ENCODE measurements at places on chromosomes 1 and 21. TPM values are rescaled to one million over a fixed set of nuclear protein-coding genes. Genes with fewer than 3 reads are reported as not detected.
A peak's percentile ranks its signal among the peaks of the same experiment; 100 is the strongest.

Gene RER1
- 145 TPM for total RNA-seq

Gene CA6
- not detected for total RNA-seq

Gene ADAM30
- total RNA-seq, result not detected

Gene SLC6A17
- total RNA-seq, result not detected

Gene GNAT2
- total RNA-seq, result 0.08 TPM

Gene NPHS2
- not detected for total RNA-seq

Gene BRINP3
- total RNA-seq, result not detected

Gene ADIPOR1
- total RNA-seq, result 127 TPM

Gene SELP
- not detected for total RNA-seq

Gene KIF26B
- 14.4 TPM for total RNA-seq

Gene GPX7
- 10.6 TPM for total RNA-seq

Gene MCOLN3
- 6.2 TPM for total RNA-seq

Gene CD1D
- total RNA-seq, result not detected

Gene CLCA4
- total RNA-seq, result not detected

GRCh38 chr1:52158218-52158617 lies 16.3 kb downstream of the ZFYVE9 start:
- no peak for DNase-seq

GRCh38 chr1:95236784-95237575 lies 3.0 kb downstream of the RWDD3 start:
- DNase-seq, result no peak

DNA sequence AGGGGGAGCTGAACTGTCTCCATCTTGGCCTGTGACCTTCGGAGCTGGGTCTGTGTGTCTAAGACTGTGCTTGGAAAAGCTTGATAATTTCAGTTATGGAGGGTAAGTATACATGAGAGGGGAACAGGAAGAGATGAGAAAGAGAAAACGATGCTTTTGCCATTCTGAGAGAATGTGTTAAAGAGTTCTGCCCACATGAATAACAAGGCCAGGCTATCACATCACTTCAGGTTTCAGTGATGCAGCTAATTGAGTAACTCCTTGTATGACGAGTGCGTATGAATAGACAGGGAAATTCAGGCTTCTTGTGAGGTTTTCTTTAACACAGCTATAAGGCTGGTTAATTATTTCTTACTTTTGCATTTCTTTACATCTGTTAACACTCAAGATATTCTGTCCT lies 81.0 kb downstream of the PLPPR5 start:
- DNase-seq, result no peak

DNA sequence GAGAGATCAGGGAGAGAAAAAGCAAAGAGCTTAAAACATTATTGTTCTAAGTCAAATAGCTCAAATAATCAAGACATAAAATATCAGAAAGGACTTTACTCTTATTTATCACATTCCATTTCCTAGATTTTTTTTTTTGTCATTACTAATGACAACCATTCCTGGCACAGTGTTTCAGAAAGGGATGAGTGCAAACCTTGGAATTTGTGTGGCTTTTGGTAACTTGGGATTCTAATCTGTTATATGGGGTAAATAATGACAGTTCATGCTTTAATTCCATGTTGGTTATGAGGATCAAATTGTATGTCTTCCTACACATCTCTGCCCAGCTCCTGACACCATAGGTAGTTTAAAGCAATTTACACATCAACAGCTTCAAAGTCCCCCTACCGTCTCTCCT lies 358.4 kb upstream of the ADGRL4 start:
- DNase-seq, result no peak

DNA sequence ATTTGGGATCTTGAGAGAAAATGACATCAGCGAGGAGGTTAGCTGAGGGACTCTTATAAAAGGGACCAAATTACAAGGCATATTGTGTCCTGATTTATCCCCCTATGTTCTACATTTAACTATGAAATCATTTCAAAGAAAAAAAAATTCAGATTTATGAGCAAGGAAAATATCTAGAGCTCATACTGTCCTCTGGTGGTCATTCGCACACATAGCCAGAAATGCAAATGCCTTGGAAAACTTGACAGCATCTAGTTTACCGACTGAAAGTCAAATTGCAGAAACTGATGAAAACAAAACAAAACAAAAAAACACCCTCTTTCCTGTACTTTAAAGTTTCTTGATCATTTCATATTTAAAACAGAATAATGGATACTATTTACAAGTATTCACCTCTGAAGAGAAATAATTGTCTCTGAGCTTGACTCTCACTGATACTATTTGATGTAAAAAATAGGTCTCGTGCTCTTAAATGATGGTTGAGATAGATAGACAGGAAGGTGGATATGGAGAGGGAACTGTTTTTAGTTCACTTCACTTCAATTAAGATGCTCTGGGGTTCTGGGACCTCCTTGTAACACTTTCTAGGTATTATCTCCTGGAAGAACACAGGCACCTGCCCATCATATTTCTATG lies 253.8 kb downstream of the PCP4 start:
- peak; percentile 69 for DNase-seq

DNA sequence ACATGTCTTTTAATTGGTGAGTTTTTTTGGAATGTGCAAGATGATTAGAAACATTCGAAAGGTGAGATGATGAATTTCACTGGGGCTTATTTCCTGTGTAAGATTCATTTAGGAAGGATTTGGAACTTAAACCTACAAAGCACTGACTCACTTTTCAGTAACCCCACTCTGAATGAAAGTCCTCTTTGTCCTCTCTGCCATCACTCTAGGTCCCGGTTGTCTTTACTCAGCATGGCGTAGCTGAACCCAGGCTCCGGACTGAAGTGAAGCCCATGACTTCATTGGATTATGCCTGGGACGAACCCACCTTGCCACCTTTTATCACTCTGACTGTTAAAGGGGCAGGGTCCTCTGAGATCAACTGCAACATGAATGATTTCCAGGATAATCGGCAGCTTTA lies 139.4 kb downstream of the VPS13D start:
- DNase-seq, result no peak

DNA sequence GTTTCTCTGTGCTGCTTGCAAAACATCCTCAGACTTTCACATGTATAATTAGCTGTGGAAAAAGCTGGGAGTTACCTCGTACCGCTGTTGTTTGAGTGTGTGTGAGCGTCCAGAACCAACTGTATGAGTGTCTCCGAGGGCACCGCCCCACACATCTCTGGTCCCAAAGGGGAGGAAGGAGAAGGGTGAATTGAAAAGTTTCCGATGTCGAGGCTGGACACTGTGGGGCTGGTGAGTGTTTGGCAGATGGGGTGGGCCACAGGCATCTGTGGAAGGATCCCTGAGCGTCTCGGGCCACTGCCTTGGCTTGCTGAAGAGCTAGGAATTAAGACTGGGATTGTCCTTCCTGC lies 1.2 kb downstream of the ATP2B4 start:
- DNase-seq, result peak; percentile 26

GRCh38 chr1:19815801-19816736 lies 986 bp upstream of the RNF186 start:
- DNase-seq, result peak; percentile 94

- no peak for DNase-seq
Observed at GRCh38 chr1:239772446-239772845, 319.2 kb upstream of the FMN2 start.

DNA sequence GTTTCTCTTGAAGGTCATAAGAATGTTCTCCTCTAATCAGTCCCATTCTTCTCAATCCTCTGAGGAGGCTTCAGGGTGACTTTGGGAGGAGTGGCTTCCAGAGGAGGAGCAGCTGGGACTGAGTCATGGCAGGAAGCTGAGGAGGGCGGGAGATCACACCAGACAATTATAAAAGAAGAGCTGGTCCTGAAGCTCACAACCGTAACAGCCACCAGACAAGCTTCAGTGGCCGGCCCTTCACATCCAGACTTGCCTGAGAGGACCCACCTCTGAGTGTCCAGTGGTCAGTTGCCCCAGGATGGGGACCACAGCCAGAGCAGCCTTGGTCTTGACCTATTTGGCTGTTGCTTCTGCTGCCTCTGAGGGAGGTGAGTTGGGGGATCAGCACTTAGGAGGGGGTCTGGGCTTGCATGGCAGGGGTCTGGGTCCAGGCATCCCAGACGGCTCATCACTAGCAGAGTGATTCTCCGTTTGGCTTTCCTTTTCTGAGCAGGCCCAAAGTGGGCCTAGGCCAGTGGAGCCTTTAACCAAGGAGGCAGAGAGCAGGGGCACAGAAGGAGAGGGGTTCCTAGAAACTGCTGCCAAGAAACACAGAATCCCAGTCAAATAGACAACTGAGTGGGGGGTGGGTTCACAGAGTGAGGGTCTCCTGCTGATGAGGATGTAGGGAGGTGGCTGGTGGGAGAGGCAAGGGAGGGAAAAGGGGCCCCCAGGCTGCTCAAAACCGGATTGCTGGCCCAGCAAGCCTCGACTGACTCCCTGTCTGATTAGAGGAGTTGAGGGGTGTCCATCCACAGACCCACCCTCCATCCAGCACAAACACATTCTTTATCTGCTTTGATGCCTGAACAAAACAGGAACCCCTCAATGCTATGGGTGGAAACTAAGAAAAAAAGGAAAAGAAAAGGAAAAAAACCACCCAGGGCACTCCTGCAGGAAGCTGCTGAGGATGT lies at the start of gene ECM1:
TSS of gene ECM1 (plus strand) at position 198 of the 953 bp plus-strand sequence. CDS start at position 299, 101 bp downstream.
- DNase-seq, result peak; percentile 51

- no peak for DNase-seq
Observed at GRCh38 chr1:111275780-111276433, 14.7 kb upstream of the CHIA start.

GRCh38 chr1:151327903-151328674 lies 873 bp upstream of the PI4KB start:
- DNase-seq, result no peak

- DNase-seq, result peak; percentile 2
Observed at GRCh38 chr1:200588698-200589097, 31.9 kb downstream of the KIF14 start.

GRCh38 chr1:200922406-200922805 lies 27.7 kb downstream of the INAVA start:
- DNase-seq, result no peak

DNA sequence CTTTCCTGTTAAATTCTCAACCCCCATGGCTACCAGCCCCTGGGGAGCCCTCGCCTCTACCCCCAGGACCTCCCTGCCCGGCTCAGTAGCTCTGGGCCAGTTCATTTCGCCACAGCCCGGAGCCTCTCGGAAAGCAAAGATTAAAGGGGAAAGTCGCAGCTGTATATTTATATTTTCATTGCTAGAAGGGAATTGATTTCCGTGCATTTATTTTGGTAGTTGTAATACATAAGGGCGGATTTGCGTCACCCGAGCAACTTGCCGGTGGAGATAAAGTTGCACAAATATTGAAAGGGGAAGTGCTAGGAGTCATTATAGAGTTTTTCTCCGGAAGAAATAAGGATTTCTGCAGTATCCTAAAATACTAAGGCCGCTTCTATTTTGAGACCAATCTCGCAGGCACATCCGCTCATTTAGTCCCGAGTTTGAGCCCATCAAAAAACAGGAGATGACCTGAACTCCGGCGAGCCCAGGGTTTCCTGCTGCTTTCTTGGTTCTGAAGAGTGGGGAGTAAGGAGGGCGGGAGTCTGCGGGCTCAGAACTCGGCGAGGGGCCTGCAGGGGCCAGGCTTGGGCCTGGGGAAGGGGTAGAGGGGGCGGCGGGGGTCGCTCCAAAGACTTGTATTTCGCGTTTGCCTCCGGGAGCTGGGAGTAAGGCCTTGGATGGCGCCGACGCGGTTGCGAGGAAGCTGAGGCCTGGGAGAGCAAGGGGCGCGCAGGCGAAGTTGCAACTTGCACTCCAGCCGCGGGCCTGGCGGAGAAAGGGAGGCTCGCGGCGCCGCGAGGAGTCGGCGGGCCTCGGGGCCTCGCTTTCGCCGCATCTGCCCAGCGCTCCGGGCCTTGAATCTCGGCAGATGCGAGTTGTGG lies 2.5 kb upstream of the HLX start:
- DNase-seq, result no peak

GRCh38 chr1:225428881-225429455 lies 1.1 kb upstream of the LBR start:
- DNase-seq, result no peak

- no peak for DNase-seq
Observed at GRCh38 chr1:54099061-54099610, 45.7 kb downstream of the TCEANC2 start.

DNA sequence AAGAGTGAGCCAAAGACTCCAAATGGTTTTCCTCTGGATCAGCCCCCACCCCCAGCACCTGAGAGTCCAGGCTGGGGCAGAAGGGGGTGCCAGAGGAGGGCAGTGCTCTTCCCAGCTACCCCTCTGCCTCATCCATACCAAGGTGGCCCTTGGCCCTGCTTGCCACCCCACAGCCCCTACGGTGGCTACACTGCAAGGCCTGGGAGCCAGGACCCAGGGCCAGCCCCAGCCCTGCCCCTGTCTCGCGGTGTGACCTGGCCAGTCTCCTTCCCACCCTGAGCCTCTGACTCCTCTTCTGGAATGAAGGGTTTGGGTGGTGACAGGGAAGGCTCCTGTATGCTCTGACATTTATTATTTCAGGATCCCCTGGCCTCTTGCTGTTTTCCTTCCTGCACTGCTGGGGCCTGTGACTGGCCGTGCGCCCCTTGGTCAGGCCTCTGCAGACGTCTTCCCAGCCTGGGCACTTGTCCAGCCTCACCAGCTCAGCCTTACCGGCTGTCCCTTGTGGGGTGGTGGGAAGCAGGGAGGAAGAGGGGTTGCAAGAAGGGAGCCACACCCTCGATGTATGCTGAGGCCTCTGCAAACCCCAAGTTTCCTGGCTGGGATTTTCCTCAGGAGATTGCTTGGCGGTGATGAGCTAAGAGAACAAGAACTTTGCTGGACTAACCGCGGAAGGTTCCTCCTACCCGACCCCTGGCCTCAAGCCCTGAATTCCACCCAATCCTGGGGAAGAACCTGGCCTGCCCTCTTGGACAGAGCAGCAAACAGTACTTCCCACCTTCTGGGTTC lies 13.5 kb downstream of the ASAP3 start:
- DNase-seq, result no peak

GRCh38 chr1:82260666-82261065 lies 459.9 kb downstream of the ADGRL2 start:
- DNase-seq, result no peak

GRCh38 chr21:29470397-29470796 lies 171.7 kb downstream of the BACH1 start:
- no peak for DNase-seq

DNA sequence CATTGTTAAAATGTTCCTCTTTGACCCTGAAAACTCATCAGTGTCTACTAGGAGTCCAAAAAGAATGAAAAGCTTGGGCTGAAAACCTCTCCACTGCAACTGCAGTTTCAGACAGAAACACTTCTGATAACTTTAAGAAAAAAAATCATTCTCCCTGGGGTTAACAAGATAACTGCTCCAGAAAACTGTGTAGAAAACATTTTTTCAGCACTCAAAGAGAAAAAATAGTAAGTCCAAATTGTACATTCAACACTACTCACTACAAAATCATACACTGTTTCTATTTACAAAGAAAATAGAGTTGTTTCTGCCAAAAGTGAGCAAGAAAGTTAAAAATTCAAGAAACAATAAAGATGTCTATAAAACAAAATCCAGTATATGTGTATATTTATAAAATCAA lies 157.8 kb downstream of the RERE start:
- no peak for DNase-seq

GRCh38 chr1:2000850-2001249 lies 2.7 kb downstream of the CFAP74 start:
- DNase-seq, result no peak

GRCh38 chr1:215005078-215005477 lies 77.5 kb upstream of the KCNK2 start:
- DNase-seq, result no peak

All from SJCRH30 (cell line).